GM12865 (cell line): ENCODE measurements at places on chromosomes 3 and 15.

DNA sequence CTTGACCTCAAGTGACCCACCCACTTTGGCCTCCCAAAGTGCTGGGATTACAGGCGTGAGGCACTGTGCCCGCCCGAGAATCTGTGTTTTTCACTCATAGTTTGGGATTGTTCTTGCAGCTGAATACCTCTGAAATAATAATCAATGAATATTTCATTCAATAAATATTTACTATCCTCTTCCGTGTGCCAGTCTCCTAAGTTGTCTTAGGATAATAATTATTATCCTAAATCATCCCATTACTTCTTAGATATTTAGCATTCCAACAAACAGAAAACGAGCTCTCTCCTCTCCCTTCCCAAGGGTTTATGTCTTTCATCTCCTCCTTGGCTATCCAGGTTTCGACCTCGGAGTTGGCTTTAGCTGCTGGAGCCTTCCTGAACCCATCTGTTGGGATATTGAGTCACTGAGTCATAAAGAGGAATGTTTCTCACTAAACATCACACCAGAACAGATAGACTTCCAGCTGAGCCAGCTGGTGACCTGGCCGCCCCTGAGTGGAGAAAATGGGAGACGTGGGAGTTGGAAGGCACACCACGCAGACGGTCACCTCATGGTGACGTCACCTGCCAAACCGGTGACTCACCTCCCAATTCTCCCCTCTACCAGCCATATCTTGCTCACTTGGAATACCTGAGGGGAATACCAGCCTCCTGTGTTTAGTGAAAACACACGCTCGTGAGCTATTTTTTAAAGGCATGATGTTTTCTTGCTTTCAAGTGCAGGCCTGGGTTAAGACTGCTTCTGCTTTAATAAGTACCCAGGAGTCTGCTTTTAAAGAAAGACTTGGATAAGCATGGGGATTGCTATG is 43.9 kb downstream of the BHLHE40 start:
- peak; percentile 60 for DNase-seq

DNA sequence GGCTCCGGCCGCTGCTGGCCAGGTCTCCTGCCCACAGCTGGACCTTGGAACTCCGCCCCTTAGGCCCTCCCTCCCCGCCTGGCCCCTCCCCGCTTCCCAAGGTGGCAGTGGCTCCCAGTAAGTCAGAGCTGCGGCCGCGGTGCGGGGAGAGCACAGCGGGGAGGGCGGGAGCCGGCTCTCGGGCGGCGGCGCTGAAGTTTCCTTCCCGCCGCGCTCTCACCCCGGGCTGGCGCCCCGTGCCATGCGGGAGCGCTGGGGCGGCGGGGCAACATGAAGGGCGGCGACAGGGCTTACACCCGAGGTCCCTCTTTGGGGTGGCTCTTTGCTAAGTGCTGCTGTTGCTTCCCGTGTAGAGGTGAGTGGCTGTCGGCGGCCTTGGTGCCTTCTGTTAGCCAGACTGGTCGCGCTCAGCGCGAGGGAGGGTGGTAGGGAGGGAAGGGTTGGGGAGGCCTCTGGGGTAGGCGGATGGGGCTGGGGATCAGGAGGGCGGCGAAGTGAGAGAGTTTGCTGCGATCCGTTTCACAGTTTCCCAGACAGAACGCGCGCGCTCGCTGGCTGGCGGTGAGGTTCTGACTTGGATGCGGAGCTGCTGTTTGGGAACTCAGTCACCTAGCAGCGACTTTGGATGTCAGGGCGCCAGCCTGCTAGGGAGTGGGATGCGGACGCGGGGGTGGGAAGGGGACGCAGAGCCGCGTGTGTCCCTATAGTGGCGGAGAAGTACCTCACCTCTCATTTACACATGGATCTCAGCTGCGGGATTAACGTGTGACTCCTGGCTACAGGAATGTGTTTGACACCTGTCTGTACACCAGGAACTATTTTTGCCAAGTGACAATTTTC is 145.5 kb upstream of the UMPS start:
- DNase-seq: peak; percentile 18

DNA sequence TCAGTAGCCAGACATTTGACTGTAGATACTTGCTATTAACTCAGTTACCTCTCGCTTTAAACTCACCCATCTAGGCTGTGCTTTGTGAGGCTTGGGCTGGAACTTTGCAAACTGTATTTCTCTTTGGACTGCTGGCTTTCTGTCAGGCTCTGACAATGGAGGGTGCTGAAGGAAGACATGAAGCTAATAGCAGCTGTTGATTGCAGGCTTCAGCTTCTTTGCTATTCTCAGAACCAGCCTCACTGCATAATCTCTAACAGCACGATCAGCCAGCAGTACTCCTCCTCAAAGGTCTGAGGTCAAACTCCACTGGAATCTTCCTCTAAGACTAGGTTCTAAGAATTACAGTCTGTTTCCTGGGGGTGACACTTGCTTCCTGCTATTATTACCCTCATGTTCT is 295.6 kb downstream of the ZBBX start:
- no peak for DNase-seq

DNA sequence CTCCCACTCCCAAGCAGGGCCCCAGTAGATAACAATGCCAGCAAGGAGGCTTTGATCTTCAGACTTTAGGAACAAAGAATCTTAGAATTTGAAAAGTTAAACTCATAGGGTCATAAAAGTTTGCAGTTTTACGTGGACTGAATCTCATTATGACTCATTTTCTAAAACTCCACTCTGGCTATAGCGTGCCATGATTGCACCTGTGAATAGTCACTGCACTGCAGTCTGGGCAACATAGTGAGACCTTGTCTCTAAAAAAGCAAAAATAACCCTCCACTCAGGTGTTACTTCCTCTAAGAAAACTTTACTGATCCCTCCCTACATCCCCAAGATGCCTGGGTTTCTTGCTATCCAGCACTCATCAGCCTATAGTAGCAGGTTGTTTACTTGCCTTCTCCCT is 104.5 kb downstream of the IL20RB start:
- peak; percentile 86 for DNase-seq

DNA sequence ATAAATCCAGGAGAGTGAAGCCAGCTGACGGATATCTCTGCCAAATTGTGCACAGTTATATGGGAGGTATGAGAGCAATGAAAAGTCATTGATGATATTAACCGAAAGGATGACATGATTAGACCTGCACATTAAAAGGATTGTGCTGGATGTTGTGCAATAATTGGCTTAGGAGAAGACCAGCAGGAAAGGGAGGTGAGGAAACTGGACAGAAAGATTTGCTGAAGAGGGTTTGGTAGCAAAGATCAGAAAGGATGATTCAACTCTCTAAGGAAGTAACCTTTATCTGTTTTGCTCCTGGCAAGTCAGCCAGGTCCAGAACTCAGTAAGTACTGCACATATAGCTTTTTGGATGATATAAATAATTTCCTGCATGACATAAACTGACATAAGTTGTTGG is 704.7 kb downstream of the GRM7 start:
- DNase-seq: no peak

- DNase-seq: peak; percentile 4
Measured at GRCh38 chr3:30135190-30135589, 471.2 kb upstream of the TGFBR2 start.
